ENCODE measurements at places on chromosomes 4 and X.

DNA sequence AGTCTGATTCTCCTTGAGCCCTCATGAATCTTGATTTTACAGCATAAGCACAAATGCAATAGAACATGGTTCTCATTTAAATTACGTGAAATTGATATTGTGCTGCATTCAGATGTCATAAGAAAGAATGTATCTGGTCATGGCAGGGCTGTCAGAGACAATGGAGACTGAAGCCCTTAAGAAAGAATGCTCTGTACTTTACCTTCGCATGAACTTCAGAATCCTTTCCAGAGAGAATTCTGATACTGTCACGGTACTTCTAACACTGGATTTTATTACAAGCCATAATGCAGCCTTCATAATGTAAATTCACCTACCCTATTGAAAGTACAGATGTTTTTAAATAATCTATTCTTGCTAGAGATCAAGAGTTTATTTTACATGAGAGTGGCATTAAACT is 677.9 kb upstream of the ADGRL3 start:
- DNase-seq = no peak

GRCh38 chr4:151760002-151760401 is 805 bp downstream of the GATB start:
- no peak for DNase-seq

DNA sequence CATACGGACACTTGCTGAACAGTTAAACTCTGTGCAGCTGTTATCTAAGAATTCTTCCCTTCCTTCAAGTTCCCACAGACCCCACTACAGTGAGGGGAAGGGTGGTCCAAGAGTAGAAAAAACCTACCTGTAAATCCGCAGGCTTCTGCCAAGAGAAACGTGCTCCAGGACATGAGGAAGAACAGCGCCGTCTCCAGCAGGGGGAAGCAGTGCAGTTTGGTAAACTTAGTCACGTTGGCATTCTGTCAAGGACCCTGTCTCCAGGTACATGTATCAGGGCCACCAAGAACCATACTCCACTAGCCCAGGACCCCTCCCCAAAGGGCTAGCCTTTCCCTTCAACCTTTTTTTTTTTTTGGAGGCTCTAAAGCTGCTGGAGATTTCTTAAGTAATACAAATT is 79.9 kb downstream of the CHST7 start:
- no peak for DNase-seq

- no peak for DNase-seq
Observed at GRCh38 chrX:72137846-72138495, 6.3 kb upstream of the RTL5 start.

- DNase-seq = no peak
Observed at GRCh38 chrX:131288738-131289511, at the start of gene IGSF1. TSS of gene IGSF1 (minus strand) at chrX:131289306. CDS start at chrX:131286674, 2,632 bp downstream.

GRCh38 chr4:37685823-37686372 is 278 bp downstream of the RELL1 start:
- DNase-seq = no peak

GRCh38 chr4:100166297-100167039 is 23.8 kb downstream of the DDIT4L start:
- DNase-seq = no peak

- no peak for DNase-seq
Observed at GRCh38 chr4:164572877-164573279, 181.1 kb upstream of the SMIM31 start.

DNA sequence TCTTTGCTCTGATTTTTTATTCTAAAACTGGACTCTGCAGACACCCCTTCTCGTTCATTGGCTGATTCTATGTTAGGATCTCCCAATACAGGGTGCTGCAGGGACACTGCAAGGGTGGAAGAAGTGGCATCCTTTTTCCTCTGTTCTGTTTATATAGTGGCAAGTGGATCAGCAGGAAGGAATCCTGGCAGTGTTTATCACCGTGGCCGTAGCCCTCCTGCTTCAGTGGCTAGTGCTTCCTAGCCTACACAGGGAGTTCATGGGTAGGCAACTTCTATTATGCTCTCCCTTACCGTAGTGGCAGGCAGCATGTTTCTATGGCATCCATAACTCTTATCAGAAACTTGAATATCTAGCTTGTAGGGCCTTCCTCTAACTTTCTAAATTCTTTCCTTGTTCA is 6.4 kb upstream of the AP1AR start:
- no peak for DNase-seq

- no peak for DNase-seq
Observed at GRCh38 chr4:155617296-155617695, 49.4 kb upstream of the GUCY1A1 start.

GRCh38 chr4:89215736-89216135 is 91.9 kb downstream of the GPRIN3 start:
- no peak for DNase-seq

DNA sequence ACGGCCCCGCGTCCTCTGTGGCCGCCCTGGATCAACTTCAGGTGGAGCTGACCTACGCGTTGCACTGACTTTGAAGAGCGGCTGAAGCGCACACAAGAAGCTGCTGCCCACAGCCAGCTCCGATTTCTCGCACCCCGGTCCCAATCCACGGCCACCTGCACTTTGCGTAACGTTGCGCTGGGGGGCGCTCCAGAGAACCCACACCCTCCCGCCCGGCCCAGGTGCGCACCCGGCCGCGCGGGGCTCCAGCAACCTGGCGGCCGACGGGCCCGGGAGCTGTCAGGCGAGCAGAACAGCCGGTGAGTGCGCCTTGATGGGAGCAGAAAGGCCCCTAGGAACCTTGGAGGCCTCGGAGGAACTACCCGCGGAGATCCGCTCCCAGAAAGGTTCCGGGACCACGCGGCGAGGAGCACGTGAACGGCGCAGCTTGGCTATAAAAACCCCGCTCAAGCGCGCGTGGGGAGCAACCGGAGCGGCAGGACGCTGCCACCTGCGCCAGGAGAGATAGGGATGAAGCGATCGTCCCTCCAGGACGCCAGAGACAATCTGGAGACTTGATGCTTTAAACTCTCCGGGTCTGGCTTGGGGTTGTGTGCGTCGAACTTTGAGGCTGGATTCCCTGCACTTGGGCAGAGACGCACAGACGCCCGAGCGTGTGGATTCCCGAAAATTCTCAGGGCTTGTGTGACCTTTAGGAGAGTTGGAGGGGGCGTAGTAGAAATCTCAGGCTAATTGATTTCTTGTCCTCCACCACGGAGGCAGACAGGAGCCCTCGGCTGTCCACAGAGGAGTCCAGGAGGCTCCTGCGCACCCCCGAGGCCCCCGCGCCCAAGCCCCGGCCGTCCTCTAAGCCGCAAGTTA is 591 bp upstream of the NWD2 start:
- no peak for DNase-seq

GRCh38 chrX:42739741-42740140 is 38.2 kb downstream of the PPP1R2C start:
- DNase-seq = no peak

- no peak for DNase-seq
Observed at GRCh38 chr4:830601-831482, 4.9 kb upstream of the CPLX1 start.

DNA sequence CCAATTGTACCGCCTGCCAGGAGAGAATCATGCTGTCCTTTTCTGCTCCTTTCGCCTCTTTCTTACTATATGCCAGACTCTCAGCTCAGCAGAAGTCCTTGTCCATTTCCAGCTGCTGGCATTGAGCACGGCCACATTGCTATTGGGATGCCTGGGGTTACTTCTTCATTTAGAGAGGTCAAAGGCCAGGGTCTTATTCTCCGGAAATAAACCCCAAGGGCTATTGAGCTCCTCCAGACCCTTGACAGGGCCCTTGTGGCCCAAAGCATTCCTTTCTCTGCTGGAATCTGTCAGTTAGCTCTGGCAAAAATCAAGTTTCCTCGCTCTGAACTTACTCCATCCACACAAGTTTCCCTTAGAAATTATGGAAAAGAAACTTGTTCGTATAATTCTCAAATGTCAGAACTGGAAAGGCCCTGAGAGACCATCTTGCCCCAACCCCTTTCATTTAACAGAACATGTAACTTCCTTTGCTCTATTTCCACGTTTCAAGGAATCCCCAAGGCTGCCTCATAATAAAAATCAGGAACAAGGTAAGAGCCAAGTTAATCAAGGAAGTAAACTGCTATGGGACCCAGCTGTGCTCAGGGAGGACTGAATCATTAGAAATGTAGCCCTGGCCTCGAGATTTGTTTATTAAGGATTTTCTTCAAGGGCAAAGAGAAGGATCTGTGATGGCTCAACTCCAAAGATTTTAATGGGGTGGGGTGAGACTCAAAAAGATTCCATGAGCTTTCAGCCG is 11.8 kb downstream of the AKAP4 start:
- no peak for DNase-seq

- DNase-seq = no peak
Observed at GRCh38 chr4:67879486-67879885, 4.3 kb downstream of the TMPRSS11D start.

- DNase-seq = no peak
Observed at GRCh38 chr4:26050212-26050643, 136.2 kb downstream of the SMIM20 start.

GRCh38 chr4:24794916-24795665 is at the start of gene SOD3:
TSS of gene SOD3 (plus strand) at chr4:24795573. CDS start at chr4:24799522, 3,949 bp downstream.
- DNase-seq = peak; percentile 74

GRCh38 chr4:184950117-184950830 is 68.0 kb upstream of the HELT start:
- DNase-seq = no peak

- DNase-seq = no peak
Observed at GRCh38 chr4:17709763-17710068, 71.7 kb downstream of the FAM184B start.

DNA sequence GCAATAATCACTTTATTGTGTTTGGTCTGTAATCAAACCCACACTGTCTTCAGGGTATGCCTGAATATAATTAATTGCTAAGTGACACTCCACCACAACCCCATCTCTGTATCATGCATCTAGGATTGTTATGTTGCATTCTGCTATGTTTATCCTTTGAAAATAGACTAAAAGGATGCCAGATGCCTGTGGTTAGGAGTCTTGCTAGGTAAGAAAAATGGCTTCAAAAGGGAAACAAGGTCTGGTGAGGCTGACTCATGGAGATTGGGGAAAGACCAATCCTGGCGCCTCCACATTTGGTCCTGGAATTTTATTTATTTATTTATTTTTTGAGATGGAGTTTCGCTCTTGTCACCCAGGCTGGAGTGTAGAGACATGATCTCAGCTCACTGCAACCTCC is 360.5 kb upstream of the SLC7A11 start:
- no peak for DNase-seq

DNA sequence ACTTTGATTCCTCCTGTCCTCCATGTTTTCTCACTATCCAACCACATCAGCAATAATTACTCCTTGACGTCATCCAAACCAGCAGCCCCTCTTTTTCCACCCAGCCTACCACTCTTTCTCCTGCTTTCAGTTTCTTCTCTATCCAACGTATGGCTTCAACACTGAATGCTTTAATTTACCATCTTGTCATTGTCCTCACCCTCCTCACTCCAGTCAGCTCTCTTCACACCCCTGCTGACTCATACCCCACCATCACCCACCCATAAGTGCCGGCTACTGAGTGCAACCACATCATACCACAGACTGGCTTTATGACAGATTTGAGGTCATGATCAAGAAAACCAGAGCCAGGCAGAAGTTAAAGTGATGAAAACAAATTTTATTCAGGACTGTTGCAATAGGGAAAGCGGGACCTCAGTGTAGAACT is 9.8 kb upstream of the ANXA5 start:
- DNase-seq = no peak

DNA sequence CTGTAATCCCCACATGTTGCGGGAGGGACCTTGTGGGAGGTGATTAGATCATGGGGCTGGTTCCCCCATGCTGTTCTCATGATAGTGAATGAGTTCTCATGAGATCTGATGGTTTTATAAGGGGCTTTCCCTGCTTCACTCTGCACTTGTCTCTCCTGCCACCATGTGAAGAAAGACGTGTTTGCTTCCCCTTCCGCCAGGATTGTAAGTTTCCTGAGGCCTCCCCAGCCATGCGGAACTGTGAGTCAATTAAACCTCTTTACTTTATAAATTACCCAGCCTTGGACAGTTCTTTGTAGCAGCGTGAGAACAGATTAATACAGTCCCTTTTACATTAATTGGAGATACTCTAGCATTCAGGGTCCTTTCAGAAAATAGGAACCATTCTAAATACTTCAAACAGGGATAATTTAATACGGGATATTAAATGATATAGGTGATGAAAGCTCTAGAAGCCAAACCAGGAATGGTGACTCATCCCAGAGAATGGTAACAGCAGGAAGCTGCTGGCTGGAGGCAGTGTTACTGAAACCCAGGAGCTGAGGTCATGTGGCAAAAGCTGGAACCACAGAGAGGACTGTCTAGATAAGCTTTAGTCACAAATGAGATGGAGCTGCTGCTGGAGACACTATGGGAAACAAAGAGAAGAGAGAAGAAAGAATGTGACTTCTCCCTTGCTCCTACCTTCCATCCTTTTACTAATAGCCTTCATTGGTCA is 57.3 kb downstream of the GSTCD start:
- peak; percentile 57 for DNase-seq

DNA sequence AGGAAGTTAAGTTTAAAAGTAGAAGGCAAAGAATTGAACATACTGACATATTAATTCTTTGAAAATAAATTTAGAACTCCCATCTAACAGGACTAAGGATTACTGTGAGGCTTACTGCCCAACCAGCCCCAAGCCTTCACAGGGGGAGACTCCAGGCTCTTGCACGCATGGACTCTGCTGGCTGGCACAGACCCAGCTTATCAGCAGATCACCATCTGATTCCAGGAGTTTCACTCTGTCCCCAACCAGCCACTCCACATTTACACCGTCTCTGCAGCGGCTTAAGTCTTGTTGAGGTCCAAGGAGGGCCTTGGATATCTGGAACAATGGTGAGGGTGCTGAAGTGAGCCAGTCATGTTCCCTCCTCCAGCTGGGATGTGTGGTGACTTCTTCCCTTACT is 16.4 kb upstream of the OTUD4 start:
- DNase-seq = no peak

All from AG04450 (cell line).